CD4-positive, alpha-beta T cell treated with Interferon alpha-2 for 1 hour (primary cell): ENCODE measurements at places on chromosomes 3 and 15.

DNA sequence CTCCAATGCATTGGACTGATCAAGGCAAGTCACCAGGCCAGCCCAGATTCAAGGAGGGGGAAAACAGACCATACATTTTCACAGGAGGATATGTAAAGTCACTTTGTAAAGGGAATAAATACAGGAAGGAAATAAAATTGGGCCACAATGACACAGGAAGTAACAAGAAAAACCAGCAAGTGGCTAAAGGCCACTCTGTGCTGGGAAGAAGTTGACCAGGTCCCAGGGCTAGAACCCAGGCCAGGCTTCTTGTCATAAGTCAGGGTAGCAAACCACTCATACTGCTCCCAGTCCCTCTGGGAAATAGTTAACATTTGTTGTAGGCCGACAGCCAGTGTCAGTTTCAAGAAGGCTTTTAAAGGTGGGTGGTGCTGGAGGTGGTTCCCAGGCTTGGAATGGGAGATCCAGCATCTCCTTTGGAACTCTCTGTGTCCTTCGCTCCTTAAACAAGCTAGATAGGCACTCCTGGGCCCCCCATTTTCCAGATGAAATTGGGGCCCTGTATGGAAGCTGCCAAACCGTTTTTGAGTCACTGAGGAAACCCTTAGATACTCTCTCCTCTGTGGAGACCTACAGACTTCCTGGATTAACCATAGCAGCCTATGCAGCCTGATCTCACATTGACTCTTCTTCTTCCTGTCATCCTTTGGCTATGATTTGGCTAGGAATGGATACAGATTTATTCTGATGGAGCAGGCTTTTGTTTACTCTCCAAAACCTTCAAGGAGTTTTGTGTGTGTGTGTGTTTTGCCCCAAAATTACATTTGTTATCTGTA is 14.7 kb upstream of the EDC3 start:
- no peak for DNase-seq

GRCh38 chr3:170037463-170038433 is at the start of gene GPR160:
TSS of gene GPR160 (plus strand) at chr3:170037995. CDS start at chr3:170083973, 45,978 bp downstream.
- peak; percentile 81 for DNase-seq

- no peak for DNase-seq
Observed at GRCh38 chr3:181687731-181688130, 24.0 kb upstream of the SOX2 start.

- DNase-seq = no peak
Observed at GRCh38 chr3:72116226-72116625, 331.3 kb upstream of the PROK2 start.

DNA sequence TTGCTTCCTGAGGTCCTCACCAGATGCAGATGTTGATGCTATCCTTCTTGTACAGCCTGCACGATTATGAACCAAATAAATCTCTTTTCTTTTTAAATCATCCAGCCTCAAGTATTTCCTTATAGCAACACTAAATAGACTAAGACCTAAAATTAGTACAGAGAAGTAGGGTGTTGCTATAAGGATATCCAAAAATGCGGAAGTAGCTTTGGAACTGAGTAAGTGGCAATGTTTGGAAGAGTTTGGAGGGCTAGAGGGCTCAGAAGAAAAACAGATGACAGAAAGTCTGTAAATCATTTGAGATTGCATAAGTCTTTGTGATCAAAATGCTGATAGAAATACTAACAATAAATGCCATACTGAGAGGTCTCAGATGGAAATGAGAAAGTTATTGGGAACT is 894.9 kb downstream of the DIPK2A start:
- DNase-seq = no peak
